Metanephros (tissue), 2 donors: ENCODE measurements at places on chromosomes 7 and 10. TPM values are rescaled to one million over a fixed set of nuclear protein-coding genes. Genes with fewer than 3 reads are reported as not detected.

The COL13A1 gene
- total RNA-seq: 13.0 TPM

The CDHR1 gene
- total RNA-seq: 0.23 TPM

The HYAL4 gene
- 0.18 TPM for total RNA-seq

The NPFFR1 gene
- 0.06 TPM for total RNA-seq

The CHST12 gene
- total RNA-seq: 14.5 TPM
